DMS79 treated with DMSO at 0.1 percent for 48 hours (cell line): ENCODE measurements at places on chromosomes 11 and 22.

DNA sequence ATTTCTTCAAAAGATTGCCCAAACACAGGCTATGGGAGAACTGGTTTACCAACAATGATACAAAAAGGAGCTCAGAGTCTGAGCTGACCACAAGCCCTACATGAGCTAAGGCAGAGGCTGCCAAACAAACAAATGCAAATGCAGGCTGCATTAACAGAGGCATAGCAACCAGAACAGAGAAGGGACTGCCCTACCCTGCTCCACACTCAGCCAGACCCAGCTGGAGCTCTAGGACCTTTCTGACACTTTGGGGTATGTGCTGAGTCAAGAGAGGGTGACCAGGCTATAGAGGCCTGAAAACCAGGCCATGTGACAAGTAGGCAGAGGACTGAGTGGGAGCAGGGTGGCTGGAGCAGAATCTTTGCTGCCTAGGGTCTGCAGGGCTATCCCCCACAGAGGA lies 17.8 kb upstream of the P2RY2 start:
- DNase-seq, result peak; percentile 35

DNA sequence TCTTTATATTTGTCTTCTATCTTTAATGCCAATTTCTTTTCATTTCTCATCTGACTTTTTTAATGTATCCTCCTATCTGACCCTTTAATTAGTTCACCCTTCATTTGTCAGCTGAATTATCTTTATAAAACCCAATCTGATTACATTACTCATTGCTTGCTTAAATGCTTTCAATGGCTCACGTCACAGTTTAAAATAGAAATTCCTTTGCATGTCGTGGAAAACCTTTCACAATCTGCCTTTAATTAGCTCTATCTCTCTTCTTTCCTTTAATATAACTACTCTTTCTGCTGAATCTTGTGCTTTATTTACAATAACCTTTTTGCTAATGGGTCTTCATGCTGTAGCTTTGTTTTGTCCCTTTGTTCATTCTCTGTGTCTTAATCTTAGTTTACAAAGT lies 125.7 kb downstream of the DYNC2H1 start:
- DNase-seq, result no peak

GRCh38 chr11:31477528-31478222 lies 31.7 kb downstream of the IMMP1L start:
- DNase-seq, result no peak

DNA sequence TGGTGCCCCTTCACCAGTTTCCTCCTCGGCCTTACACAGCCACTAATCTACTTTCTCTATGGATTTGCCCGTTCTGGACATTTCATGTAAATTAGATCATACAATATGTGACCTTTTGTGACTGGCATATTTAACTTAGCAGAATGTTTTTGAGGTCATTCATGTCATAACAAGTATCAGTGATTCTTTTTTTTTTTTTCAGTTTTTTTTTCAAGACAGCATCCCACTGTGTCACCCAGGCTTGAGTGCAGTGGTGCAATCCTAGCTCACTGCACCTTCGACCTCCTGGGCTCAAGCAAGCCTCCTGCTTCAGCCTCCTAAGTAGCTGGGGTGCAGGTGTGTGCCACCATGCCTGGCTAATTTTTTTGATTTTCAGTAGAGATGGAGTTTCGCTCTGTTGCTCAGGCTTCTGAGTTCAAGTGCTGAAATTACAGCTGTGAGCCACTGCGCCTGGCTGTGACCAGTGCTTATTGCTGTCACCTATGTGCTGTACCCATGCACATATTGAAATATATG lies 22.7 kb downstream of the KIAA1671 start:
- DNase-seq, result no peak

GRCh38 chr11:65499713-65500386 lies 1.0 kb downstream of the MALAT1 start:
- DNase-seq, result peak; percentile 50

GRCh38 chr22:27482402-27482801 lies 319.2 kb downstream of the MN1 start:
- no peak for DNase-seq

GRCh38 chr22:35051791-35052190 lies 14.2 kb upstream of the ISX start:
- no peak for DNase-seq

- no peak for DNase-seq
Observed at GRCh38 chr22:25419247-25420113, 145.0 kb upstream of the GRK3 start.

- DNase-seq, result no peak
Observed at GRCh38 chr11:128882451-128882850, 8.7 kb upstream of the KCNJ5 start.

DNA sequence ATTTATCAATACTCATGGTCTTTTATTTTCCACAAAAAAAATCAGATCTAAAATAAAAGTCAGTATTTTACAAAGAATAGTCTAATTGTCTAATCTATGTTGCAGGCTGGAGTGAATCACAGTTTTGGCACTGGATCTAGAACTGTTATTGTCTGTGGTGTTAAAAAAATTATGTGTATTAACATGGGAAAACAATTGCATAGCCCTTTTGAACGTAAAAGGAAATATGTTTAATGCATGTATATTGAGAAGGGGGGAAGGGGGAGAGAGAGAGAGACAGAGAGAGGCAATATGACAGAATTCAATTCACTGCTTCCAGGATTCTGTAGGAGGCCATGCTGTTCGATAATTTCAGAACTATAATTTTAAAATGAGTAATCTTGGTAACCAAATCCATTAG lies 324.9 kb upstream of the CCDC90B start:
- no peak for DNase-seq

- DNase-seq, result no peak
Observed at GRCh38 chr11:131884461-131885073, 514.2 kb downstream of the NTM start.

DNA sequence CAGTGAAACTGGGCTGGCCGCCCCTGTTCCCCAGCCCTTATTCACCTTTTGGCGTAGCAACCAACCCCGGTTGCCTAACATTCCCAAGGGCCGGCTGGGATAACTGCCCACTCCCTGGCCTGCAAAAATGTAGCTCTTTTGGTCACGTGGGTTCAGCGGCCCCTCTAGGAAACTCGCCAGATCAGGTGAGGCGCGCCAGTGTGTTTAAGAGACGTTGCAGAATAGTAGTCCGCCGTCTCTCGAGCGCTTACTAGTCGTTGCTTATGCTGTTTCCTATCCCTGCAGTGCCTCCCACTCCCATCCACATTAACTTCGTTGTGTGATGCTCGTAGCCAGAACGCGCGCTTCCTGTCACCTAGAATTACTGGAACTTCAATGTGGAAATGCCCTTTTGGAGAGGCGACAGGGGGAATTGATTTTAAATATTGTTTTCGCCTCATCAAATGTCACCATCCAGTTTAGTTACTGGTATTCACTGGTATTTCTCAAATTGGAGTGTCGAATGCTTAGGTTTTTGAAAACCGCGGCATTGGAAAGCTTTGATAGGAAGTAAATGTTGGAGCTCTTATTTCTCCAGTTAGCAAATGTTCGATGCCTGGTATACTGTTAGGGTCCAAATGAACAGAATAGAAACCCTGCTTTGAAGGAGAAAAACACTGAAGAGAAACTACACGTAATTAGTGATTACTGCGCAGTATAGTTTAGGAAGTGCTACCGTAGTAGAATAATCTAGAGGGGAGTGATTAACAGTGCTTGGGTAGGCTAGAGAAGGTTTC lies 823 bp downstream of the CEP57 start:
- peak; percentile 87 for DNase-seq

DNA sequence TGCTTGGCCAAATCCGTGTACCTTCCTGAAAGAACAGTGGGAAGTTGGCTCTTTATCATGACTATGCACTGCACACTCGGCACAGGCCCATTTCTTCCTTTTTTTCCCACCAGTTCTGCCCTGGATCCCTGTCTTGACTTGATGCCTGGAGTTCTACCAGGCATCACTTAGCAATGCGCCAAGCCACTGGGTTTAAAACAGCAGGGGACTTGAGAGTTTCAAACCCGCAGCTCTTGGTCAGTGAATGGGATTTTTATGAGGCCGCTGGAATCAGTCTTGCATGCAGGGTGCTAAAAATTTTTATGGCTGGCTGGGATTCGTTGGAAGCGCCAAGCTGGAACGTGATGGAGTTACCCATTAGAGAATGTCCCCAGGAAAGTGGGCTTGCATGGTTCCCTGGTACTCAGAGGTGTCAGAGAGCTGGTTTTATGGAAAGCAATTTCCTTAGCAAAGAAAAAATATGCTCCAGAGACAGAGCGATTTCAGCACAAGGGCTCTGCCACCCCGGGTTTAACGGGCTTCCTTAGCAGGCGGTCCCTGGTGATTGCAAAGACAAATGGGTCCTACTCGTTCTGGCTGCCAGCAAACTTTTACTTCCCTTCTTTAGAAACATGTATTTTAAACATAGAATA lies 432.9 kb downstream of the TENM4 start:
- peak; percentile 51 for DNase-seq

DNA sequence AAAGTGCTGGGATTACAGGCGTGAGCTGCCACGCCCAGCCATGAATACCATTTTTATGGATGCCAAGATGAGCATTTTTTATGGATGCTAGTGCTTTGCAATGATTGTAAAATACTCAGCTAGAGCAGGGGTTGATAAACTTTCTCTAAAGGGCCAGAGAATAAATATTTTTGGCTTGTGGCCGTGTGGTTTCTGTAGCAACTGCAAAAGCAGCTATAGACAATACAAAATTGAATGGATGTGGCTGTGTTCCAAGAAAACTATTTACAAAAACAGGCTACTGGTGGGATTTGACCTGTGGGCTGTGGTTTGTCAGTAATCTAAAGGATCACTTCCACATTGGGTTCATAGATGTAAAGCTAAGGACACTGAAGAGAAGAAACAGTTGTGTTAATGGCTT lies 56.0 kb downstream of the COMMD9 start:
- peak; percentile 86 for DNase-seq

- DNase-seq, result no peak
Observed at GRCh38 chr11:12922980-12923507, 86.1 kb upstream of the RASSF10 start.

DNA sequence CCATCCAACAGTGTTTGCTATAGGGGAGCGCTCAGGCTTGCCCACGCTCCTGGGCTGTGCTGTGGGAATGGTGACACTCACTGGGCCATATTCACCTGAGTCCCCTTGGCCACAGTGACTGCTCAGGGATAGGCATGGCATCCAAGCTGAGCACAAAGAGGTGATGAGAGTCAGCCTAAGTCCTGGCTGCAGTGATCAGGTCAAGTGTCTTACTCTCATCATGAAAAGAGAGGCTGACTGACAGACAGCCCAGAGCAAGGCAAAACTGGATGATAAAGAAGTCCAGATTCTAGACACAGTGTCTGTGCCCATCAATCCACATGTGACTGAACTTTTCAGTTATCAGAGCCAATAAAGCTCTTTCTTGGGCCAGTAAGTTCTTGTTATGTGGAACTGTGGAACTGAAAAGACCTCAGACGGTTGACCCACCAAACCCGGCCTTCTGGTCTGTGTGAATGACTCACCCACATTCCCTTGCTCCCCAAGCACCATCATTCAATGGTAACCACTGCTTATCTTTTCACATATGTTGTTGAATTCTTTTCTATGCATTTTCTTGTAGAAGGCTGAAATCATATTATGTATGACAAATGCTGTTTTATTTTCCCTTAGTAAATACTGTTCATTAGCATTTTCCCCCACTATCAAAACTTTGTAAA lies 43.2 kb upstream of the YPEL1 start:
- DNase-seq, result no peak

- DNase-seq, result no peak
Observed at GRCh38 chr11:124950601-124951330, 3.2 kb upstream of the CCDC15 start.

DNA sequence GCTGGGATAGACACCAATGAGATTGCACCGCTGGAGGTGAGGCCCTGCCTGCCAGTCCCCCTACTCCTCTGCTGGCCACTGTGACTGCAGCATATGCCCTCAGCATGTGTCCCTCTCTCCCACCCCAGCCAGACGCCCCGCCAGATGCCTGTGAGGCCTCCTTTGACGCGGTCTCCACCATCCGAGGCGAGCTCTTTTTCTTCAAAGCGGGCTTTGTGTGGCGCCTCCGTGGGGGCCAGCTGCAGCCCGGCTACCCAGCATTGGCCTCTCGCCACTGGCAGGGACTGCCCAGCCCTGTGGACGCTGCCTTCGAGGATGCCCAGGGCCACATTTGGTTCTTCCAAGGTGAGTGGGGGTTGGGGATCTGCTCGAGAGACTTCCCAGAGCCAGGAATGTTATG lies 5.7 kb upstream of the SMARCB1 start:
- DNase-seq, result no peak

DNA sequence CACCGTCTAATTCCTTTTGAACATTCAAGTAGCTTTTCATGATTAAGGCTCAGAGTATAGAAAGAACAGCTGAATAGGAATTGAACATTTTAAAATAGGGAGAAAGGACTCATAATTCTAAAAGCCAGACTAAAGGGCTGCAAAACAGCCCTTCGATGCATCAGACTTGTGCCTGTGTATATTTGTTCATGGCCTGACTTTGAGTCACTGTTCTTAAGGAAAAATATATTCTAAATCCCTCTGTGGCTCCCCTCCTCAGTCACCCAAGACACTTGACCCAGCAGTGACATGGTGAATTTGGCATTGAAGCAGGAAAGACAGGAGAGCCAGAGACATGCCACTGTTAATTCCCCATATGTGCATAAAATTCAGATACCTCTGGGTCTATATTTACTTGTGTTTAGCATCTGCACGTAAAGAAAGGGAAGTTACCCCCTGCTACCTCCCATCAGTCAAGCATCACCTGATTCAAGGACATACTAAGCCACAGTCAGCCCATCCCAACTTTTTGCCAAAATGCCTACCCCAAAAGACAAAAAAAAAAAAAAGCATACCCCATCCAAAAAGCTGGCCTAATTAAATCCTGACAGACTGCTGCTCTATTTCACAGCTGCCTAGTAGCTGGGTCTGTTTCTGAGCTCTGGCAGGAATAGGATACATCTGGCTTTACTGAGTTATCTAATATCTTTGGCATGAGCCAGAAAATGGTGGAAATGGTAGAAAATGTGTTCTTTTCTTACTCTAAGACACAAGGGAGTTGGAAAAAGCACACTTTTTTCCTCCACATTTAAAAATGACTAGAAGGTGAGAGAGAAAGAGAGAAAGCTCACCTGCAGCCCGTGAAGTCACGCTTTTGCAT lies 93.5 kb downstream of the COMMD9 start:
- DNase-seq, result peak; percentile 67

- DNase-seq, result no peak
Observed at GRCh38 chr11:45089676-45090499, 56.6 kb upstream of the PRDM11 start.

DNA sequence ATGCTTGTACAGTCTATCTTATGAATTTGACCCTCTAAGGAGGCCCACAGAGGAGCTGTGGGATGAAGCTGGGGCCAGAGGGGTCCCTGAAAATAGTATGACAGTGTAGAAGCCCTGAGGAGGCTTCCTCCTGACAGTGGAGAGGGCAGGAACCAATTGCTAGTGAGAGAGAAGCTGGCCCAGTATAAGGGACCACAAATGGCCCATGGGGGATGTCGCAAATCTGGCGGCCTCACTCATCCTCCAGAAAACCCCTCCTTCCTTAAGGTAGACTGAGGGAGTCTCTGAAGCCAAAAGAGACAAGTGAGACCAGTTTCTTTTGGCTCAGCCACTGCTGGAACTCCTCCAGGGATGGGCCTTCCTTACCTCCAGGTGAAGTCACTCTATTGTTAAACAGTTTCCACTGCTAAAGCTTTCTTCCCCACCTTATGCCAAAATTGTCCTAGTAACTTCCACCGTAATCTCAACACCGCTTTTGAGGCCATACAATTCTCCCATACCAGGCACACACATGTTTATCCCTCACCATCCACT lies 17.8 kb upstream of the CASTOR1 start:
- DNase-seq, result no peak
